CD4-positive, CD25-positive, alpha-beta regulatory T cell (primary cell): ENCODE measurements at places on chromosomes 6 and 20.

DNA sequence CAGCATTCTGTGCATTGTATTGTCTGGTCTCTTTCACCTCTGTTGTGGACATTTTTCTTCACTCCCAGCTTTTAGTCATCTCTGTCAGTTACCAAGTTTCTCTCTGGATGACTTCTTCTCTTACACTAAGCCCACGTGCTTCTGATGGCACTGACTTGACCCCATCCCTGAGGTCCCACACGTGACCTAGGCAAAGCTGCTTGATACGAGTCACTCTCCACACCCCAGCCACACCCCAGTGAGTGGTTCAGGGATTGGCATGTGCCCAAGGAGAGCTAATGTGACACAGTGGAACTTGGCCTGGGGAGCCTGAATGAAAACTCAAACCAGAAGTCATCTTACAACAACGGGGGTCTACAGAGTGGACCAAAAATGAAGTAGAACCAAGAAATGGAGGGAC is 32.2 kb downstream of the HTR1E start:
- DNase-seq, result no peak

DNA sequence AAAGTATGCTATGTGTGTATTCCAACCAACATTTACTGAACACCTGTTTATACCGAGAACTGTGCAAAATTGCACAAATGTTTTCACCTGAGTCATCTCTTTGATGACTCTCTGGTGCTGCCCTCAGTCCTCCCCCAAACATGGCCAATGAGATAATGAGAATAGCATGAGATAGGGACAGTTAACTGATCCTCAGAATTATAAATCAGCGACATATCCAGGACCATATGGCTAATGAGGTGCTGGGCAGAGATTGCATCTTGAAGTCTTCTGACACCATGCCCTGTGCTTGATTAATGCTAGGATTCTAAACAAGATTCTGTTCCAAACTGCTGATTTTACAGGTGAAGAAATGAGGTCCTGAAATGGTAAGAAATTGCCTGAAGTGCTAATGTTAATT is 13.0 kb downstream of the CLVS2 start:
- DNase-seq, result no peak

GRCh38 chr6:101444717-101445116 is 51.2 kb downstream of the GRIK2 start:
- DNase-seq, result no peak

DNA sequence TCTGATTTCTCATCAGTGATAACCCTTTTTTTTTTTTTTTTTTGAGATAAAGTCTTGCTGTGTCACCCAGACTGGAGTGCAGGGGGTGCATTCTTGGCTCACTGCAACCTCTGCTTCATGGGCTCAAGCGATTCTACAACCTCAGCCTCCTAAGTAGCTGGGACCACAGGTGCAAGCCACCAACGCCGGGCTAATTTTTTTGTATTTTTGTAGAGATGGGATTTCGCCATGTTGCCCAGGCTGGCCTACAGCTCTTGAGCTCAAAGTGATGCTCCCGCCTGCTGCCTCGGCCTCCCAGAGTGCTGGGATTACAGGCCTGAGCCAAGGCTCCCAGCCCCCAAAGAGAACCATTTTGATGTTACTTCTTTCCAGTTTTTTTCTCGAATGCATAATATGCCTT is 2.2 kb downstream of the FABP7 start:
- DNase-seq, result no peak

- no peak for DNase-seq
These were observed 78.3 kb downstream of the RPP40 start for GRCh38 chr6:4925580-4925979.

DNA sequence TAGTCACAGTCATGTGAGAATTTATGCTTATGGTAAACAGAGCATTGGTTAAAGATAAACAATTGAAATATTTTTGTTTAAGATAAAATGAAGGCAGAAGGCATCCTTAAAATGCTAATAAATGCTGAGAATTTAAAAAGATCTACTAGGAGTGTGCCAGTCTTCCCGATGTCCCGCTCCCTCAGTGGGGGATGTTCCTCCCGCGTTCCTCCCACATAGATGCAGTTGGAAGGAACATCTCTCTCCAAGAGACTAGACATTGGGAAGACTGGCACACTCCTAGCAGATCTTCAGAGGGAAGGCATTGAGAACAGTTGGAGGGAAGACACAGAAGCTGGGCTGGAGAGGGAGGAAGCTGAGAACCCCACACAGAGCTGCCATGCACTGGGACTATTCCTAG is 203.3 kb downstream of the EDN1 start:
- no peak for DNase-seq

DNA sequence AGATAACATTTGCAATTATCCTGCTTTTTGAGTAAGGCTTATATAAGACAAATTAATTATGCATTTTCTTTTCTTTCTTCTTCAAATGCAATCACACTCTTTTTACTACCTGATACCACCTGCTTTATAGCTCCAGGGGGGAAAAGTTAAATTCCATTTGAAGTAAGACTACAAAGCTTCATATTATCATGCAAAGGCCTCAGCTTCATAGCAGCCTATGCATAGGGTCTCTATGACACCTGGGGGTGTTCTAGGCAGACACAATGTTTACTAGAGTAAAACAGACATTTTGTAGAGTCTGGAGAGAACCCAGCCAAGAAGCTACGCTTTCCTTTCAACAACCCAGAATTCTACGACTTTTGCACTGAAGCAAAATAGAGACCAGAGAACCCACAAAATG is 148.0 kb downstream of the MCHR2 start:
- DNase-seq, result no peak

DNA sequence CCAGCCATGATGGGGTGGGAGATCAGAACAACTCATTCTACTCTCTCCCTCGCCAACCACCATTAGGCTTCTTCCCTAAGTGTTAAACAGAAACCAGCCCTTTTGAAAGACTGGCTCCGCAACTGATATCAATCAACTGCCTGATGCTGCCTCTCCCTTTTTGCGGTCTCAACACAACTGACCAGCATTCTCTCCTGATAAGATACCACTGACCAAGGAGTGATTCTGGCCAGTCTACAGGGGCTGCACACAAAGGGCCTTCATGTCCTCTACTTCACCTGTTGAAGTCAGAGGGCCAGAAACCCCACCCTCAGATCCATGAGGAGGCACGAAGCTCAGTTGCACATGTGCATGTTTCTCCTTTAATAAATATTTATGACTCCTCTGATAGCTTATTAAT is 145.1 kb downstream of the CD24 start:
- no peak for DNase-seq

DNA sequence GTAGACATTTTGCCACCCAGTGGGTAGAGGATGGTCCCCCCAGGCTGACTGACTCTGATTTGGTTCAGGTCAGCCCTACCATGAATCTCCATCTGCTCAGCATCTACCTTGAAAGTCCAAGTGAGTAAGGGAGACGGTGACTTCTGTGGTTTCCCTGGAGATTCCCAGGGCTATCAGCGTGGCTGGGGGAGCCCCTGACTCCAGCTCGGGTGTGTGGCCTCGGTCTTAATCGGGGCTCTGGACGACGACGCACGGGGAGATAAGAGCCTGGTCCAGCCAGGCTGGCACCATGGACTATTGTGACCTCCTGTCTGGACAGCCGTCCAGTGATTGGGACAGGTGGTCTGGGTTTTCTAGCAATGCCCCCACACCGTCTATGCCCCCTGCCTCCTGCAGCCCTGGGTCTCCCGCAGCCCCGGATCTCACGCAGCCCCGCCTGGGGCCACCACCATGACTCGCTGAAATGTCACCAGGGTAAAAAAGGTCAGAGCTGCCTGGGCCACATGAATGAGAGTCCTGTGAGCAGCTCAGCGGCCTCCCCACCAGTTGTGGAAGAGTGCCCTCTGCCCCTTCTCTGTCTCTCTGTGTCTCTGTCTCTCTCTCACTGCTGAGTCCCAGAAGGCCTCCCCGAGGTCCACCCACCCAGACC is 47.1 kb upstream of the GATA5 start:
- no peak for DNase-seq

GRCh38 chr20:58810879-58811250 is 39.8 kb downstream of the GNAS-AS1 start:
- DNase-seq, result no peak

- no peak for DNase-seq
These were observed 4.3 kb upstream of the LOC128125822 start for GRCh38 chr6:63567966-63568365.

DNA sequence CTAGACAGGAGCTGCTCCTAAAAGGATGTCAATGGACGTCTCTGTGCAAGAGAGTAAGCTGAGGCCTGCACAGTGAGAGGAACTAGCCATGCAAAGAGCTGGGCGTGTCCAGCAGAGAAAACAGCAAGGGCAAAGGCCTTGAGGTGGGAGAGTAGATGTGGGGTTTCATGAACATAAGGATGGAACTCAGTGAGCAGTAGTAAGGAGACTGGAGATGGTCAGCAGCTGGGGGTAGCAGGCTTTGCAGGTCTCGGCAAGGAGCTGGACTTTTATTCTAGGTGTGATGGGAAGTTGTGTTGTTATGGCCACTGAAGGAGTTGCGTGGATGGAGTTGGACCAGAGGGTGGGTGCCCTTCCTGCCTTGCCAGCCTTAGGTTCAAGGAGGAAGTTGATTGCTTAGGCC is 90.7 kb upstream of the SIRPA start:
- no peak for DNase-seq

DNA sequence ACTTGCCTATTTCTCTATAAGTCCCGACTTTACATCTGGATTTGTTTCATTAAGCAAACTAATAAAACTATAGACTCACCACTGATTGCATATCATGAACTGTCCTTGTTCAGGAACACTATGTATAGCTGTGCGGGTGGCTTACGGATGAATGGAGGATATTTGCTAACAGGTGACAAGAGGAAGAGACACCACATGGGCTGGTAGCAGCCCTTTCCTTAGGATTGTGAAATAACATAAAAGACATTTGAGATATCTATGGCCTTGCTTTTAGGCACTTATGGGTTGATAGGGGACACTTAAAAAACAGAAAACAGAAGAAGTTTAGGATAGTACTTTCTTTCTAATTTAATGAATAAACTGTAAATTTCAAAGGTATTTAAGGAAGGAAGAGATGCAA is 5.0 kb upstream of the CAP2 start:
- no peak for DNase-seq

- DNase-seq, result no peak
These were observed 149.9 kb upstream of the AFDN start for GRCh38 chr6:167676666-167677421.

- peak; percentile 44 for DNase-seq
These were observed 186.7 kb downstream of the GJA10 start for GRCh38 chr6:90080876-90081481.

DNA sequence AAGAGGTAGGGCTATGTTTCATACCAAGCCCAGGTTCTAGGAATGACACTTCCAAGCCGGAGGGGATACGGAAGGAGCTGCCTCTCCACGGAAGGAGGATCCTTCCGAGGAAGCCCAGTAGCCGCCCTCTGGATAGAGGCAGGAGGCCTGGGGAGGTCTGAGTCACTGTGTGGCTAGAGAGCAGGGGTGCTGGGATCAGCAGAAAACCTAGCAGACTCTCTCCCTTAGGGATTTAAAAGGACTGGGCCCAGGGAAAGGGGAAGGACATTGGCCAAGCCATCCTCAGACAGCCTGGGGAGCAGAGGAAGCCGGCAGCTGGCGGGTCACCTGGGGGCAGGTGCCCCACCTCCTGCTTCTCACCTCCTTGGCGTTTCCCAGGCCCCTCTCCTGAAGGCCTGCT is 36.6 kb upstream of the NFATC2 start:
- DNase-seq, result no peak

- DNase-seq, result no peak
These were observed 18.4 kb downstream of the CD83 start for GRCh38 chr6:14135893-14136539.

DNA sequence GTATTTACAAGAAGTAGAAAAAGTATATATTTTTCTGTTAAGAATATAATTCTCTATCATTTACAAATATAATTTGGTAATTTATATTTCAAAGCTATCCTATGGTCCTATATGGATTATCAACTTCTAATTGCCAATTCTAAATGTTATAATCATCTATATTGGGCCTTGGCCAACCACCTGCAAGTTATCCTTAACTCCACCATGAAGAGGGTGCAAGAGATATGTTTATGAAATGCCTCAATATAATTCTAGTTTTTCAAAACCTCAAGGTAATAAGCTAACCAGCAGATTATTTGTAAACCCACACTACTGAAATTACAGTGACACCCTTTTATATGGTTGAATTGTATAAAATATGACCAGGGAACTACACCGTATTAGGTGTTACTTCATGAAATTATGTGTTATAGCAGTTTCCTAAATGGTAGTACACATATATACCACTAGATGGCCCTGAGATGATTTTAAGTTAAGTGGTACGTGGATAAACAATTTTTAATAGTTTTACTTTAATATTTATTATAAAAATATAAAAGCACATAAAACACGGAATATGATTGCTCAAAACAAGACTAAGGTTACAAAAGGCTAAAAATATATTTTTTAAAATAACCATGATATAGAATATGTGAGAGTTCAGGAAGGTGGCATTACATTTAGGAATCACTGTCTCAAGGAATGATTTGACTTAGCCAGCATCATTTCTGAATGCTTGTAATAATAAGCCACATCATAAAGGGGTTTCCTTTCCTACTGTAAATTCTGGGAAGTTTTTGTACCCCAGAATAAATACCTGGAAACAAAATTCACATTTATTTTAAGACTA is 9.8 kb upstream of the PNISR start:
- peak; percentile 62 for DNase-seq
